ENCODE measurements at places on chromosomes 5 and 9.

DNA sequence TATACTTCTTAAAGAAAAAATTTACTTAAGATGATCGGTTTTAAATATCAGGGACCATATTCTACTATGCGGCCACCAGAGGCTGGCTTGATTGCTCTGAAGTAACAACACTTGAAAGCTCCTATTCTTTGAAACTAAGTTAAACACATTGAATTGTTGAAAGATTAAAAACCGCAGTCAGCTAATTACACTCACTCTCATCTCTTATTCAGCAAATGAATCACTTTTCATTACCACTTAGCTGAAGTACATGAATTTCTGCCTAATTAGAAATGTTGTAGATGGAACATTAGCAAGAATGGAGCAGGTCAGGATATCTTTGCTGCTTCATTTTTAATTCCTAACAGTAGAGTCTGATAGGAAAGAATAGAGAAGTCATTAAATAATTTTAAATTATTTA, 42.3 kb downstream of the LSM11 start:
- no peak for DNase-seq

- no peak for DNase-seq
These were observed 61.2 kb upstream of the GABRP start for GRCh38 chr5:170722316-170722715.

DNA sequence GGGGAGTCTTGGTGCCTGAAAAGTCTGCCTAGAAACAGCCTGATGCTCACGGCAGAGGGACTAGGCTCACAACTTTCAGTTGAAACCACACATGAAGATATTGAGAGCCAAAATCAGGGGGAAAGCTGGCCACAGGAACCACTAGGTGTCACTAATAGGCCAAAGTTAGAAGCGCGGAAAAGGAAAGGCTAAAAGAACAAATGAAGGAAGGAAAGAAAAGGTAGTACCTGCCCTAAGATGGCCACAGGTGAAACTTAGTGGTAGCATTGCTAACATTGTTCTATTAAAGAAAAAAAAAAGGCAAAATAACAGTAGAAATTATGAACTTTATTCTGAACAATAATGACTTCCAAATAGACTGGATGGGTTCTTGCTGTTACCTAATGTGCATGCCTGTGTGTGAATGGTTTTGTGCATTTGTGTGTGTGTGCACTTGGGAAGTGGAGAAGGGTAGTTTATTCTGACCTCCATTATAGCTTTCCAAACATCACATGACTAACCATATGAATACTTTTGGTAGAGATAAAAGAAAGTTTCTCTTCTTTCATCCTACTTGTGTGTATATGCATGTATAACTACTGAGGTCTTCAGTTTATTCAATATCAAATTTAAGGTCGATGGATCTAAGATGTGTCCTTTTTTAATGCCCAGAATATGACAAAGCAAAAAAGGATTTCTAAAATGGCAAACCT, 2.1 kb upstream of the RFESD start:
- no peak for DNase-seq

DNA sequence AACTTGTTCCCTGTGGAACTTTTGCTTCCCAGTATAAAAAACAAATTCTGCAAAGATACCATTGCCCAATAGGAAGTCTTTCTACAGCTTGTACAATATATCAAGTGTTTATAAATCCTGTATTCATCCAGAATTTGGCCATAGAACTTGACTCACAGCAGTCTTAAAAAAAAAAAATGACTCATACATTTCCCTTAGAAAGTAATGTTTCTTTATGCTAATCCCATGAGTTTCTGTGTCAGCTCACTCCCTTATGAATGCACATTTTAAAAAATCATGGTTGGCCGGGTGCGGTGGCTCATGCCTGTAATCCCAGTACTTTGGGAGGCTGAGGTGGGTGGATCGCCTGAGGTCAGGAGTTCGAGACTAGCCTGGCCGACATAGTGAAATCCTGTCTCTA, 89.3 kb upstream of the DMRT1 start:
- DNase-seq = no peak

DNA sequence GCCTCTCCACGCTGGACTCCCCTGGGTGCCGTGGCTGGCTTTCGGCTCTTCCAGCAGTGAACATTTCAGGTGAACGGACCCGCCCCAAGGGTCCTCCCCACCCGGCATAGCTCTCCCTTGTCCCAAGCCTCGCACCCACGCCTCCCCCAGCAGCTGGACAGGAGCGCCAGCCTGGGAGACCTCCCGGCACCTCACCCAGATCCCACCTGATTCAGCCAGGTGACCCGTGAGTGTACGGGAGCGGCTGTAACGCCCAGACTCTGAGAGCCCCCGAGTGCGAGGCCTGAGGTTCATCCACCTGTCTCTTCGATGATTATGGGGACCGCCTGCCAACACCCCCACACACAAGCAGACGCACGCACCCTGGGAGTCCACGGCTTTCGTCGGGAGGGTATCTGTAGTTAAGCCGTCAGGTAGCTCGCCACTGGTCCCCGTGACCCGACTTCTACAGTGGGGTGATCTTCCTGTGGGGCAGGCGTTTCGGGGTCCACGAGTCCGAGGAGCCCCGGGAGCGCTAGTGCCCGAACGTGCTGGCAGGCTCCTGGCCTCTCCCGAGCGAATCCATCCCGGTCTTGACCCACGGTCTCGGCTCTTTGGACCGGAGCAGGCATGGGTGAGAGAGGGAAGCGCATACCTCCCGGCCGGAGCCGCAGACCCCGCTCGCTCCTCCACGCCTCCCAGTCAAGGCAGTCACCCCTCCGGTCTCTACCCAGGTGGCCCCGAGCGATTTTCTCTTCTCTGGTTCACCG, 14.9 kb downstream of the TRIM7 start:
- no peak for DNase-seq

DNA sequence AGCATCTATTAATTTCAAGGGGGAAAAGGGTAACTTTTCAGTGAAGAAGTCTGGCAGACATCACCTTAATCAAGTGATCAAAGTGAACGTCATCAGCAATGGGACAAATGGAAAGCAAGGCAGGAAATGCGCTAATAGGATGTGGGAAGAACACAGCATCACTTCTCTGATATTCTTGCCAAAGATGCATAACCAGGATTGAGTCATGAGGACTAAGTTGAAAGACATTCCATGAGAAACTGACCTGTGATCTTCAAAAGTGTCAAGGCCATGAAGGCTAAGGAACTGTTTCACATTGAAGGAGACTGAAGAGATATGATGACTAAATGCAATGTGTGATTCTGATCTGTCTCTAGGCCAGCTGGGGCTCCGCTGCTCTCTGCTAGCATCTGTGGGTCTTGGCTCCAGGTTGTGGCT, 92.9 kb downstream of the NDFIP1 start:
- DNase-seq = no peak

GRCh38 chr9:82057805-82058204, 69.2 kb downstream of the SPATA31D1 start:
- no peak for DNase-seq

Measured in caudate nucleus (tissue), 63 donors.